Stimulated activated memory B cell treated with anti-CD40 and anti-IgM and Interleukin-4, amounts not matched to agents 10 μg/mL and 1 μg/mL and 100 μg/mL, for 72 hours (primary cell): ENCODE measurements at places on chromosomes 1 and 21.

DNA sequence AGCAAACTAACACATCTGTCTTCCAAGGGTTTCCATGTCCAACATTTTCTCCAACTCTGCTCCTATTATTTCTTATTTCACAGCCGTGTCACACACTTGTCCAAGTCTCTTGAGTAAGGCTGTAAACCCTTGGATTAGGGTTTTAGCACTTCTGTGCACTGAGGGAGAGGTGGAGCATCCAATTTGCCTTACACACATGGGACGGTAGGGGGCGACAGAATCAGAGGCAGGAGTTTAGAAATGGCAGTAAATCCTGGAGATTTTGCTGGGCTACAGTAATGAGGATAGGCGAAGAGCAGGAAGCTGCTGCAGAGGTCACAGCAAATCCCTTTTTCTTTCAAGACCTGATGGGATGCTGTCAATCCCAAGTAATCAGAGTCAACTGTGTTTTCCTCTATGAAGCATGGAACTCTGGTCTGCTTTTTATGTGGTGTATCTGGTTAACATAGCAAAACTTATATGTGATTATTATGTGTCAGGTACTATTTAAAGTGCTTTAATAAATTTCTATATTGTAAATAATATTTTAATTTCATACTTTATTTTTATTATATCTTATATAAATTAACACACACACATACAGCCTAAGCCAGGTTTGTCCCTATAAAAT lies 15.4 kb upstream of the LCE5A start:
- H3K27ac ChIP-seq = no peak overlapping the region
- H3K27me3 ChIP-seq = peaks cover 41% of the 10 kb centered on the region
- no peaks in the 10 kb centered on the region for H3K4me1 ChIP-seq
- no peaks in the 10 kb centered on the region for H3K36me3 ChIP-seq

DNA sequence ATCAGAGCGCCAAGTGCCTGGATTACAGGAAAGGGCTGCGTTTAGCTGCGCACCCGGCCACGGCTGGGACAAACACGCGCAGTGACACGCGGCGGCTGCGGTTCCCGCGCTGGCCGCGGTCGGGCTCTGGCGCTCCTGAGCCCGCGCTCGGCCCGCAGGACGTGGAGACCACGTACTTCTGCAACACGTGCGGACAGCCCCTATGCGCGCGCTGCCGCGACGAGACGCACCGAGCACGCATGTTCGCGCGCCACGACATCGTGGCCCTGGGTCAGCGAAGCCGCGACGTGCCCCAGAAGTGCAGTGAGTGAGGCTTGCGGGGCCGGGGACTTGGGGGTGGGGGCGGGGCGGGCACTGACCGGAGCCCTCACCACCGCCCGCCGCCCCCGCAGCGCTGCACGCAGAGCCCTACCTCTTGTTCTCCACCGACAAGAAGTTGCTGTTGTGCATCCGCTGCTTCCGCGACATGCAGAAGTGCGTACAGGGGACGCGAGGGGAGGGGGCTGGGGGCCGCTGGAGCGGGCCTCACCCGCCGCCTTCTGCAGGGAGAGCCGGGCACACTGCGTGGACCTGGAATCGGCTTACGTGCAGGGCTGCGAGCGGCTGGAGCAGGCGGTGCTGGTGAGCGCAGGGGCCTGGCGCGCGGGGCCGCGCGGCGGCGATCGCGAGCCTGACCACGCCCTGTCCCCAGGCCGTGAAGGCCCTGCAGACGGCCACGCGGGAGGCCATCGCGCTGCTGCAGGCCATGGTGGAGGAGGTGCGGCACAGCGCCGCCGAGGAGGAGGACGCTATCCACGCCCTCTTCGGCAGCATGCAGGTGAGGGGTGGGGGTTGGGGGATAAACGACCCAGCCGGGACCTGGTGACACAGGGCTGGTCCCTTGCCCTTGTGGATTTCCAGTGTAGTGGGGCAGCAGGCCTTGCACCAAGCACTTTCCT lies 3.1 kb downstream of the RNF207 start:
- peaks cover 27% of the 10 kb centered on the region for H3K4me1 ChIP-seq
- ATAC-seq = peak; percentile 52
- no peaks in the 10 kb centered on the region for H3K36me3 ChIP-seq
- peak overlapping the region; percentile 47 for H3K4me3 ChIP-seq
- H3K27me3 ChIP-seq = peaks cover 56% of the 10 kb centered on the region

GRCh38 chr1:88074661-88075060 lies 609.4 kb upstream of the PKN2 start:
- no peak overlapping the region for H3K27ac ChIP-seq
- H3K4me1 ChIP-seq = no peaks in the 10 kb centered on the region
- H3K36me3 ChIP-seq = no peaks in the 10 kb centered on the region
- H3K27me3 ChIP-seq = peaks cover 9% of the 10 kb centered on the region

- no peaks in the 10 kb centered on the region for H3K27me3 ChIP-seq
- ATAC-seq = no peak
- no peak overlapping the region for H3K27ac ChIP-seq
- H3K4me1 ChIP-seq = peaks cover 19% of the 10 kb centered on the region
Observed at GRCh38 chr1:84089867-84090266, 54.2 kb upstream of the PRKACB start.

DNA sequence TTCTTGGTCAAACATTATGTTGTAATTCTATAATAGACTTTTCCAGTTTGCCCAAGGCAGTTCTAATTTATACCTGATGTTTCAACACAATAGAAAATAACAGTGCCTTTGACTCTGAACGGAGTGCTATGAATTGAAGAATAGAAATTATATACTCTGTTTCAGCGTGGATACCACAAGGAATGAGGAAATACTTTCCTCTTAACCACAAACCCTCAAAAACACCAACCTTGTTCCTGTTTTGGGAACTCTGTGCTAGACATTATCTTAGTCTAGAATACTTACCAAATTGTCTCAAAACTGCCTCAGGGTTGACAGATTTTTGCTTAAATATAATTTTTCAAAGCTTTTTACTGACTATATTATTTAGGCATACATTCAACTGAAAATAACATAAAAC lies 1629.3 kb downstream of the MRPL39 start:
- no peaks in the 10 kb centered on the region for H3K36me3 ChIP-seq
- no peak overlapping the region for H3K4me3 ChIP-seq
- H3K4me1 ChIP-seq = peaks cover 5% of the 10 kb centered on the region
- H3K27me3 ChIP-seq = no peaks in the 10 kb centered on the region
- no peak overlapping the region for H3K27ac ChIP-seq
- ATAC-seq = no peak

- peaks cover 29% of the 10 kb centered on the region for H3K4me1 ChIP-seq
- H3K36me3 ChIP-seq = no peaks in the 10 kb centered on the region
- ATAC-seq = no peak
- H3K27ac ChIP-seq = no peak within 1 kb of the TSS
- peak within 1 kb of the TSS; percentile 58 for H3K4me3 ChIP-seq
Observed at GRCh38 chr21:31343680-31344480, at the start of gene TIAM1. Gene TIAM1 (minus strand): TSS chr21:31344261. CDS start chr21:31266972, 77,289 bp downstream.

DNA sequence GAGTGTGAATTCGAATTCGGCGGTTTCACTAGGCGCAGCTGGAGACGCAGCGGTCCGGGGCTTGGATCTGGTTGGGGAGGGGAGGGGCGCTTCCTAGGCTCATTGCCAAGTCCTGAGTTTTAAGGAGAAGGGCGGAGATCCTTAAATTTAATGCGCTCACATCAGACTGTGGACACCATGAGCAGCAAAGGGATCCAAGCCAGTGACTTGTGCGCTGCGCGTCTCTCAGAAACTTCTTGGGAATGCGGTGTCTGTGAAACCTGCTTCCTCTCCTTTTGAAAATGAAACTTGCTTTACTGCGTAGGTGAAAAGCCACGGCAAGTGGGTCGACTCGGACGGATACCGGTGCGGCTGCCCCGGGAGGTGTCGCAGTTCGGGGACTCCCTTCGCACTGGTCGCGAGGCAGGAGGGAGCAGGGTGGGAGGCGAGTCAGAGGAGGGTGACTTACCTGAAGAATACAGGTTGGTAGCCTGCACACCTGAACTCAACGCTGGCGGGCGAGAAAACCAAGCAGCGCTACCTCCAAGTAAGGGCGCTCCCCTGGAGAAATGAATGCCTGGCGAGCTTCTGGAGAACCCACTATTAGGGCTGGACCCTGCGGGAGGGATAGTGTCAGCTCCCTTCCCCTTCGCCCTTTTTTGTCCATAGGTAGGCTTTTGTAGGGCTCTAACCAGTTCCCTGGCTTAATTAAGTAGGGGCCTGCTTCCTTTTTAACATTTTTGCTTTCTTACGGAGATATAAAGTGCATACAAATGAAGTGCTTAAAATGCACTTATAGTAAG lies 992 bp downstream of the TENT5C start:
- peak overlapping the region; percentile 94 for H3K4me3 ChIP-seq
- peak overlapping the region; percentile 79 for H3K27ac ChIP-seq
- ATAC-seq = peak; percentile 38
- no peaks in the 10 kb centered on the region for H3K27me3 ChIP-seq

- H3K27ac ChIP-seq = no peak overlapping the region
- H3K4me1 ChIP-seq = no peaks in the 10 kb centered on the region
- H3K27me3 ChIP-seq = peaks cover 40% of the 10 kb centered on the region
- H3K36me3 ChIP-seq = no peaks in the 10 kb centered on the region
- ATAC-seq = no peak
Observed at GRCh38 chr1:211483896-211484612, 7.9 kb downstream of the RD3 start.

DNA sequence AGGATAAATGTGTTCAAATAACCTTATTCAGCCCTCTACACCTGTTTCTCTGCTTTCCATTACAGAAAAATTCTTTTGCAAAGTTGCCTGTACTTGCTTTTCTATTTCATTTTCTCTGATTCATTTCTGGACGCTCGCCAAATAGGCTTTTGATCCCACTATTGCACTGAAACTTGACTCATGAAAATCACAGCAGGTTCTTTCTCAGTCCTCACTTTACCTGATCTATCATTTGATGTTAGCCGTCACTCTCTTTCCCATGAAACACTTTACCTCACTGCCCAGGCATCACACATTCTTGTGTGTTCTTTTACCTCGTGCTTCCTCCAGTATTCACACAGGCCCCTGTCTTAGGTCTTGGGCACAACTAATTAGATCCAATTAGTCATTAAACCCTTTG lies 26.2 kb downstream of the HSPA13 start:
- H3K36me3 ChIP-seq = no peaks in the 10 kb centered on the region
- no peaks in the 10 kb centered on the region for H3K4me1 ChIP-seq
- ATAC-seq = no peak
- peaks cover 9% of the 10 kb centered on the region for H3K27me3 ChIP-seq

- ATAC-seq = no peak
- no peak overlapping the region for H3K27ac ChIP-seq
- H3K4me3 ChIP-seq = no peak overlapping the region
- peaks cover 20% of the 10 kb centered on the region for H3K4me1 ChIP-seq
Observed at GRCh38 chr1:153661111-153661708, 2.7 kb downstream of the SNAPIN start.

DNA sequence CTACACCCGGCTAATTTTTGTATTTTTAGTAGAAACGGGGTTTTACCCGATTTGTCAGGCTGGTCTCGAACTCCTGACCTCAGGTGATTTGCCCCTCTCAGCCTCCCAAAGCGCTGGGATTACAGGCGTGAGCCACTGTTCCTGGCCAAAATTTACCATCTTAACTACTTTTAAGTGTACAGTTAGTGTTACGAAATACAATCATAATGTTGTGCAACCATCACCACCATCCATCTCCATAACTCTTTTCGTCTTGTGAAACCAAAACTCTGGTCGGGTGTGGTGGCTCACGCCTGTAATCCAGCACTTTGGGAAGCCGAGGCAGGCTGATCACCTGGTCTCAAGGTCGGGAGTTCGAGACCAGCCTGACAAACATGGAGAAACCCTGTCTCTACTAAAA lies 14.1 kb upstream of the ZBTB40 start:
- peaks cover 4% of the 10 kb centered on the region for H3K36me3 ChIP-seq
- ATAC-seq = no peak
- peaks cover 47% of the 10 kb centered on the region for H3K27me3 ChIP-seq
- H3K4me1 ChIP-seq = no peaks in the 10 kb centered on the region
- H3K27ac ChIP-seq = no peak overlapping the region

DNA sequence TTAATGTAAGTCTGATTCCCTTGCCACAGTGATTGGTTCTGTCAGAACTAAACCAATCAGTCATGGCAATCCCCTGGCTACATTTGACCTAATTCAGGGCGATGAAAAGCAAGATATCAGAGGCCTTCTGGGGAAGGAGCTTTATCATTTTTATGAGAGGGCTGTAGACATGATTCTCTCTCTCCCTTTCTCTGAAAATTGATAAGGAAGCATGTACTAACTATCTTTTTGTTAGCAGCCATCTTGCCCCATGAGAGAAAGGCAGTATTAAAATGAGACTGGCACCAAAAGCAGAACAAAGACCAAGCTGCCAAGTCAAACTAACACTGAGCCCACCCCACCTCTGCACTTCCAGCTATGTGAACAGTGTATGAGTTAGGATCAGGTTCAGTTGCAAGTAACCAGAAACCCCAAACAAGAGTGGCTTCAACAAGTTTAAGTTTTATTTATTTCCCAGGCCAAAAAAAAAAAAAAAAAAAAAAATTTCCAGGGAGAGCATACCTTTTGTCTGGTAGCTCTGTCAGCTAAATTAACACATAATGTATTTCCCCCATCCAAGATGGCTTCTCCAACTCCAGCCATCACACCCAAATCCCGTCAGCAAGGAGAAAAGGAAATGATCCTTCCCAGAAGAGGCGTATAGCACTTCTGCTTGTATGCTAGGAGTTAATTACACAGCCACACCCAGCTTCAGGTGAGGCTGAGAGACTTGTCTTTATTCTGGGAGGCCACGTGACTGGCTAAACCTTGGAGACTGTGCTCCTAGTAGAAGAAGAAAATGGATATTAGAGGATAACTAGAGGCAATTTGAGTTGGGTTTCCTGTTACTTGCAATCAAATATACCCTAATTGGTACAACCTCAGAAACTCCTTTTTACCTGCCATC lies 105.8 kb upstream of the RALGPS2 start:
- H3K27ac ChIP-seq = peak overlapping the region; percentile 90
- peaks cover 40% of the 10 kb centered on the region for H3K4me1 ChIP-seq
- H3K27me3 ChIP-seq = no peaks in the 10 kb centered on the region

DNA sequence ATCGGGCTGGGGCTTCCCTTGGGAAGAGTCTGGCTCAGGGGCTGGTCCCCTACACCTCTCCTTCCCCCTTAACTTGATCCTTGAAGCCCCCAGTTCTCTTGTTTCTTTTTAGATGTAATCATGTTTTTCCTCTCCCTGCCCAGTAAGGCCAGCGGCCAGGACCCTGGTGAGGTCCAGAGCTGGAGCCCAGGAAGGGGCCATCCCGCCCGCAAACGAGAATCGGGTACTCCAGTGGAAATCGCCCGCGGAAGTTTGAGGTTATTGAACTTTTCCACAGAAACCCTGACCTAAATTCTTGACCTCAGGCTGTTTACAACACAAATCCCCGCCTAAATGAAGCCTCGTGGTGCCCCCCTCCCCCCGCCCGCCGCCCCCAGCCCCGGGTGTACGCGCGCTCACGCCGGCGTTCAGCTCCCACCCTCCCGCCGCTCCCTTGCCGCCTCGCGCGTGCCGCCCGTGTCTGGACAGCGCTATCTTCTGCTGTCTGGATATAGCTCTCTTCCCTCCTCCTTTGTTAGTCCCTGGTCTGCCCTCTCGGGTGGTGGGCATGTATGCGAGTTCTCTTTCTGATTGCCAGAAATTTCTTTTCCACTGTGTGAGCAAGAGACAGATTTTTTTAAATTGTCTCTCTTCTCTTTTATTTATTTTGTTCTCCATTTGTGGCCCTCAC lies 165.9 kb upstream of the CACNA1E start:
- no peaks in the 10 kb centered on the region for H3K36me3 ChIP-seq
- no peak overlapping the region for H3K27ac ChIP-seq
- peaks cover 55% of the 10 kb centered on the region for H3K27me3 ChIP-seq
- no peak for ATAC-seq
- peaks cover 13% of the 10 kb centered on the region for H3K4me1 ChIP-seq
